ENCODE measurements at places on chromosomes 16 and 17.

DNA sequence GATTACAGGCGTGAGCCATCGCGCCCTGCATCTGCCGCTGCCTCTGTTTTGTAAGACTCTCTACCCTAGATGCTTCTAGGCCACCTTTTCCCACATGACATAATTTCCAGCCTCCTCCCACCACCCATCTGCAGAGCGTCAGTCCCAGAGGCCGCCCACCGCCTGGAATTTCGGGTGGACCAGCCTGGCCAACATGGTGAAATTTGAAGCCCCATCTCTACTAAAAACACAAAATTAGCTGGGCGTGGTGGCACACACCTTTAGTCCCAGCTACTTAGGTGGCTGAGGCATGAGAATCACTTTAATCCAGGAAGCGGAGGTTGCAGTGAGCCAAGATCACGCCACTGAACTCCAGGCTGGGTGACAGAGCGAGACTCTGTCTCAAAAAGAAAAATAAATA, 5.1 kb upstream of the CIBAR2 start:
- DNase-seq = no peak

DNA sequence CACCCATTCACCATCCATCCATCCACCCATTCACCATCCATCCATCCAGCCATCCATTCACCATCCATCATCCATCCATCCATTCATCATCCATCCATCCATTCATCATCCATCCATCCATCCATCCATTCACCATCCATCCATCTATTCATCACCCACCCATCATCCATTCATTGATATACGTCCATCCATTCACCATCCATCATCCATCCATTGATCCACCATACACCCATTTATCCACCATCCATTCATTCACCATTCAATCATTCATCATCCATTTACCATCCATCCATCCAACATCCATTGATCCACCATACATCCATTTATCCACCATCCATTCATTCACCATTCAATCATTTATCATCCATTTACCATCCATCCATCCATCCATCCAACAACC, 111.7 kb downstream of the ABCC12 start:
- no peak for DNase-seq

- DNase-seq = no peak
Measured at GRCh38 chr16:84088695-84089395, 27.9 kb downstream of the MBTPS1 start.

- no peak for DNase-seq
Measured at GRCh38 chr16:56947604-56947995, 14.2 kb upstream of the CETP start.

DNA sequence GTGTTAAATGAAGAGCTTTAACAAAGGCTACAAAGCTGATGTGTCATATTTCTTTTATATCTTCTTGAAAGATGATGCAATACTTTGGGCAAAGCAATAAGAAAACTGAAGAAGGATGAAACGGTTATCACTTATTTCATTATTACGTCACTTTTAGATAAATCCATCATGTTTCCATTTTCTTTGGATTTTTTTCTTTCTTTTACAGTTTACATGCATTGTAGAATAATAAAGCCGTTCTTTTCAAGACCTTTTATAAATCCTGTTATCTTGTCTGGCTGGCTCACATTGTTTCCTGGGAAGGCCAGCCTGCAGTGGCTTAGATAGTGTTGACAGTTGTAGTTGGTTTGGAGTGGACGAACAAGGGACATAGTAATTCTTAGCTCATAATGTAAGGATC, 28.9 kb downstream of the TANC2 start:
- no peak for DNase-seq

GRCh38 chr17:13350466-13350865, 251.3 kb downstream of the HS3ST3A1 start:
- DNase-seq = no peak

DNA sequence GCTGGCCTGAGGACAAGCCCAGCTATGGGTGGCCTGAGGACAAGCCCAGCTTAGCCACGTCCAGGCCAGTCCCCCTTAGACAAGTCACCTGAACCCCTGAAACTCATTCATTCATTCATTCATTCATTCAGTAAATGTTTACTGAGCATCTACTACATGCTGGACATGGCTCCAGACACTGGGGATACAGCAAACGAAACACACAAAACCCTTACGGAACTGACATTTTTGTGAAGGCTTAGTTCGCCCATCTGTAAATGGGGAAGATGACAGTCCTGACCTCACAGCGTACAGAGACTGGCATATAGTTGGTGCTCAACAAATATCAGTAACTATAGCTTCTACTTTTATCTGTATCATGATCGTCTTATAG, 37.5 kb downstream of the PPL start:
- no peak for DNase-seq

GRCh38 chr16:84266451-84266850, 26.6 kb upstream of the KCNG4 start:
- DNase-seq = peak; percentile 11

DNA sequence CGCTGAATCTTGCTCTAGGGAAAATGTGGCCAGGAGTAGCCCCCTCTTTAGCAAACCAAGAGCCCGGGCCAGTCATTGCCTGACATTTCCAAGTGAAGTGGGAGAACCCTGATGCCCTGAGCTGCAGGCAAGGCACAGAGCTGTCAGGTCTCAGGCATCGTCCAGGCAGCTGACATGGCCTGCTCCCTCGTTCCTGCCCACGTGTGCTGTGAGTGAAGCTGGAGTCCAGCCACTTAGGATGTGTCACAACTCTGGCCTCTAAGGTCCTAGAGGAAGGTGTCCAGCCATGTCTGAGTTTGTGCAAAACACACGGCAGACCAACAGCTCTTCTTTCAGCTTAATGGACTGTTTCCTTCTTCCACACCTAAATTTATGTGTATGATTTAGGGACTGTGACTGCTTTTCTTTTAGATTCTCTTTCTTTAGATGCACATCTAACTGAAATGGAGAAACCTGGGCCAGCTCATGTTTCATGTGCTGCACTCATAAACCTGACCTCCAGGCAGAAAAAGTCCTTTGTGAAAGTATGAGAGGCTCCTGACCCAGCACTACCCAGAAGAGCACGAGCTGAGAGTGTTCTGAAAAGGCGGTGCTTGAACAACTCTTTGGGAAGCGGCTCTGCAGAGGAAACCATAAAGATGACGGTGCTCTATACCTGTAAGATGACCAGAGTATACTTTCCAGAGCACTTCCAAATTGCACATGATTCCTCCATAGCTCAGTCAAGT, 14.8 kb upstream of the LIMD2 start:
- DNase-seq = no peak

- no peak for DNase-seq
Measured at GRCh38 chr16:30700971-30701370, 2.0 kb downstream of the SRCAP start.

DNA sequence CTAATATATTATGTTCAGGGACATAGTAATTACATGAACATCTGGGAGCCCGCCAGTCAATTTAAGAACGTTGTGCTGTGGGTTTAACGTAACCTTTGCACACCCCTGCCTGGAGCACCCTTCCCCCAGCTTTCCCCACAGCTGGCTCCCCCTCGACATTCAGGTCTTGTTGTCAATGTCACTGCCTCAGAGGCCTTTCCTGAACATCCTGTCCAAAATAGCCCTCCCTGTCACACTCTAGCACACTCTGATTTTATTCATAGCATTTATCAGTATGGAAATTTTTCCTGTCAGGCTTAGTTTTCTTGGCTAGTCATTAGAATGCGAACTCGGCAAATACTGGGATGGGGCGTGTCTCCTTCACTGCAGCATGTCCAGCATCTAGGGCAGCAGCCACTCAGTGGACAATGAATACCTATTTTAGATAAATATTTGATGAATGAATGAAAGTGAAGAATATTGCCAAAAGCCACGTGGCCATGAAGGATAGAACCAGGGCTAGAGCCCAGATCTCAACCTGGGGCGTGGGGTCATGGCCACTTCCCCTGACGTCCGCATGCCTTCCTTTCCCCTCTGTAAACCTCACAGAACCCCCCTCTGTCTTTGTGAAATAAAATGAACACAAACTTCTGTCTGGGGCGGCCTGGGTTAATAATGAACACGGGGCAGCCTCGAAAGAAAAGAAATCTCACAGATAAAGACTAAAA, 10.5 kb downstream of the PIK3R6 start:
- no peak for DNase-seq

DNA sequence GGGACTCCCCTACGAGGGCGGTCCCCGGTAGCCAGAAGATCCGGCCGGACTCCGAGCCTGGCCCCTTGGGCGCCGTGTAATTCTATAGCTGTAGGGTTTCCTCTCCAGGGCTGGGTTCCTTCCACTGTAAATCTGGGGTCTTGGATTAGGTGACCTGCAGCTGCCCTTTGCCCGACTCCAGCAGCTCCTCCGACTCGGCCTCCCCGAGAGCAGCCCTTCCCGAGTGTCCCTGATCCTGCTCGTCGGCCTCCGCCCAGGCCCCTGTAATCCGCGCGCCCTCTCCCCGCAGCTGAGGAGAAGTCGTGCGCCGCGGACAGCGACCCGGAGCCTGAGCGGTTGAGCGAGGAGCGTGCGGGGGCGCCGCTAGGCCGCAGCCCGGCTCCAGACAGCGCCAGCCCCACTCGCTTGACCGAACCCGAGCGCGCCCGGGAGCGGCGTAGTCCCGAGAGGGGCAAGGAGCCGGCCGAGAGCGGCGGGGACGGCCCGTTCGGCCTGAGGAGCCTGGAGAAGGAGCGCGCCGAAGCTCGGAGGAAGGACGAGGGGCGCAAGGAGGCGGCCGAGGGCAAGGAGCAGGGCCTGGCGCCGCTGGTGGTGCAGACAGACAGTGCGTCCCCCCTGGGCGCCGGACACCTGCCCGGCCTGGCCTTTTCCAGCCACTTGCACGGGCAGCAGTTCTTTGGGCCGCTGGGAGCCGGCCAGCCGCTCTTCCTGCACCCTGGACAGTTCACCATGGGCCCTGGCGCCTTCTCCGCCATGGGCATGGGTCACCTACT, 5.5 kb downstream of the TBX2 start:
- no peak for DNase-seq

- DNase-seq = no peak
Measured at GRCh38 chr17:75036643-75037268, 10.0 kb downstream of the ATP5PD start.

DNA sequence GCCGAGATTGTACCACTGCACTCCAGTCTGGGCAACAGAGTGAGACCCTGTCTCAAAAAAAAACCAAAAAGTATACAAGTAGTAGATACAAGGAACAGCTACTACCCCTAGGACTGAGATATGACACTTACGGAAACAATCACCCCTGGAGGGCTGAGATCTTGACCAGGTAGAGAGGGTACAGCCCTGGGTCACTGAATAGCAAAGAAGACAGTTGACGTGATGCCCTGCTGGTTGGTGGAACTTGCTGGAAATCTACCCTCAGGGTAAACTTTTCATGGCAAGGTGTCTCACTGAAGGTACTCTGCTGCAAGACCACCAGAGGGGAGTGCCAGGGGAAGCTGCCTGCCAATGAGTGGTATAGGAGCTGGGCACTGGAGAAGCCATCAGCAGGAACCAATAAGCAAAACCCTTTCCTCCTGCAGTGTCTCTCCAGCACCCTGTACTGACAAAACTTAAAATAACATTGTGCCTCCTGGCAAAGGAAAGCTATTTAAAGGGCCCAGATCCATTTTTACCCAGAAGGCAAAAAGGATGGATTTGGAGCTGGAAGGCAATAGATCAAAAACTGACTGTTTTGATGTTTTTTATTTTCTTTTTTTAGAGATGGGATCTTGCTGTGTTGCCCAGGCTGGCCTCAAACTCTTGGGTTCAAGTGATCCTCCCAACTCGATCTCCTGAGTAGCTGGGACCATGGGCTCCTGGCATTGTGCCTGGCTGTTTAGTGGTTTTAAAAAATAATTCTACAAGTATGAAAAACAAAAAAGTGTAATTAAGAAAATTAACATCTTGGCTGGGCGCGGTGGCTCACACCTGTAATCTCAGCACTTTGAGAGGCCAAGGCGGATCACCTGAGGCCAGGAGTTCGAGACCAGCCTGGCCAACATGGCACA, 11.3 kb upstream of the PDXDC1 start:
- no peak for DNase-seq

DNA sequence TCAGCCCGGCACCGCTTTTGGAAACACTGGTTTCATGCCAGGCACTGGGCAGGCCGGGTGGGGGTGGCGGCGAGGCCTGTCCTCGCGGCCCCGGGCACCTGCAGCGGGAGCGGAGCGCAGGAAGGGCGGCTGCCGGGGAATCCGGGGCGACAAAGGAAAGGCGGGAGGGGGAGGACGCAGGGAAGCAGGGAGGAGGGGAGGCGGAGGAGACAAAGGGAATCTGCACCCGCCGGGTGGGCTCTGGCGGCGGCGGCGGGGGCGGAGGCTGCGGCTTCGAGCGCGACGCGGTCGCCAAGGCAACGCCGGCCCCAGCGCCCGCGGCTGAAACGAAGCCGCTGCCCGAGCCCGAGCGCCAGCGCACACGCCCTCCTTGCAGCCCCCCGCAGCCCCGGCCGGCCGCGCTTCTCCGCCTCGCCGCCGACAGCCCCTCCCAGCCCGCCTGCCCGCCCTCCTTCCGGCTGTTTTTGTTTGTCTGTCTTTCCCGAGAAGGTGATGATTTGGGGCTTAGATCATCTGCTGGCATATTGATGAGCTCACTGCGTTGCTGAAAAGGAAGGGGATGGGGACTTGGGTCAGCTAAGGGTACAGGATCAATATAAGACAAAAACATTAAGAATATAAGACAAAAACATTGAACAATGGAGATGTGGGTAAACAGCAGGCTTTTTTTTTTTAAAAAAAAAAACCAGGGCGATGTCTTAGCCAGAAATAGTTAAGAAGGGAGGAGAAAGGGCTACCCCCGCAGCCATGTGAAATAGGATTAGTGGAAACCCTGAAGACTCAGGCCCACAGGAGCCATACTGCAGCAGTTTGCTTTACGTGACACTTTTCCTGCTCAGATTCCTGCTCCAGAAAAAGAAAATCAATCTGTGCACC, 32.7 kb downstream of the CDK5R1 start:
- peak; percentile 35 for DNase-seq

GRCh38 chr16:9594946-9595345, 503.5 kb downstream of the HAPSTR1 start:
- DNase-seq = no peak

GRCh38 chr16:19499481-19499880, 22.4 kb downstream of the GDE1 start:
- no peak for DNase-seq

DNA sequence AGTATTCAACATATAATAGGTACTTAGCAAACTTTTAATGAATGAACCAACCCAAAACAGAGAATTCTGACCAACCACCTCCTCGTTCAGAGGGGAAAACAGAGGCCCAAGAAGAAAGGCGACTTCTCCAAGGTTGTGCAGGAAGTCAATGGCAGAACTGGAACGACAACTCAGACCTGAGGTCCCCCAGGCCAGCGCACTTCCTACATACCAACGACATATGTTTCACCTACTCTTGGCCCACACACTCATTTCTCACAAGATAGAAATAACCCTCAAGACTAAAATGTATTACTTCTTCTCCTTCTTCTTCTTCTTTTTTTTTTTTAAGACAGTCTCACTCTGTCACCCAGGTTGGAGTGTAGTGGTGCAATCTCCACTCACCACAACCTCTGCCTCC, 14.4 kb downstream of the CHCT1 start:
- DNase-seq = no peak

GRCh38 chr17:50360486-50361115, 12.4 kb downstream of the MRPL27 start:
- DNase-seq = no peak

- DNase-seq = peak; percentile 37
Measured at GRCh38 chr16:3959148-3959547, 78.6 kb upstream of the CREBBP start.

- no peak for DNase-seq
Measured at GRCh38 chr17:33451221-33451620, 158.1 kb upstream of the ASIC2 start.

Measured in kidney glomerular epithelial cell (primary cell).